ENCODE measurements at places on chromosomes 5 and 9. TPM values are rescaled to one million over a fixed set of nuclear protein-coding genes. Genes with fewer than 3 reads are reported as not detected.

DNA sequence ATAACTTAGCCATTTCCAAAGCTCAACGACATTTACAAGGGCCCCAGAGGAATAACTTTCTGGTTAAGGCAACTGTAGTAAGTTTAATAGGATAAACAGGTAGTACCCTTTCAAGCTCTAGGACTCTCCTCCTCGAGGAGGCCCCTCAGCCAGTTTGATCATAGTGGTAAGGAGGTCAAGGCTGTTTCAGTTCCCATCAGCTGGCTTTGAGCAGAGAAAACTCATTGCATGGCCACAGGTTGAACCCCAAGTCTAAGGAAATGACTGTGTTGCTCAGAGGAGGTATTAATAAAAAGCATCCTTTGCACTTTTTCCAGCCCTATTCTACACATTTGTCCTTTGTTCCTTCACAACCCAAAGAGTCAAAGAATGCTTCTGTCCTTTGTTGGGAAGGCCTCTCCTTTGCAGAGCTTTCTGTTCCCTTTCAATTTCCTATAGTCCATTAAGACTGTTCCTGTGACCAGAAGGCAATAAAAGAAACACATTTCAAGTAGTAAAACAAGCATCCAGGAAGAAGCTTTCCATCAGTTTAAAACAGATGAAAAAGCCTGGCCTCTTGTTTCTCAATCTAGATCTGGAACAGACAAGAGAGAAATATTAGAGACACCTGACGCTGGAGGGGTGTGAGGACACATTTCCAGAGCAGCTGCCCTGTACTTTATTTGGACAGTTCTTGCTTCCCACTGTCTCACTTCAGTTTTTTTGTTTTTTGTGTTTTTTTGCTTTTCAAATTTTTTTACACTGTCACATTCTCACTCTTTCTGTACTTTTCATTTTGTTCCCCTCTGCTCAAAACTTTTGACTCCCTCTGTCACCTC, 54.1 kb downstream of the PRRC1 start:
- no peak for DNase-seq

Gene SHISAL2B
- not detected for total RNA-seq

DNA sequence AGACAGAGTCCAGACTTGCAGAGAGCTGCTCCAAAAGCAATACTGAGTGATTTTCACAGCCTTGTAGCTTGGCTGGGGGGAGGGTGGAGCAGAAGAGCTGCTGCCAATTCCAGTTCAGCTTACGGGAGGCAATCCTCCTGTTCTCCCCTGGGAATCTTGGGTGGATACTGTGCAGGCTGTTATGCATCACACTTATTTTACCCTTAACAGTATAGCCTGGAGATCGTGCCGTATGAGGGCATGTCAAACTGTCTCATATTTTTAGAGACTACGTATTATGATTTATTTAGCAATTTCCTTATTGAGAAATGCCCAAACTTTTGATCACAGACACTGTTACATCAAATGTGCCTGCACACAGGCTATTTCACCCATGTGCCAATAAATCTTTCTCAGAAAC, 85.2 kb downstream of the BASP1 start:
- no peak for DNase-seq

DNA sequence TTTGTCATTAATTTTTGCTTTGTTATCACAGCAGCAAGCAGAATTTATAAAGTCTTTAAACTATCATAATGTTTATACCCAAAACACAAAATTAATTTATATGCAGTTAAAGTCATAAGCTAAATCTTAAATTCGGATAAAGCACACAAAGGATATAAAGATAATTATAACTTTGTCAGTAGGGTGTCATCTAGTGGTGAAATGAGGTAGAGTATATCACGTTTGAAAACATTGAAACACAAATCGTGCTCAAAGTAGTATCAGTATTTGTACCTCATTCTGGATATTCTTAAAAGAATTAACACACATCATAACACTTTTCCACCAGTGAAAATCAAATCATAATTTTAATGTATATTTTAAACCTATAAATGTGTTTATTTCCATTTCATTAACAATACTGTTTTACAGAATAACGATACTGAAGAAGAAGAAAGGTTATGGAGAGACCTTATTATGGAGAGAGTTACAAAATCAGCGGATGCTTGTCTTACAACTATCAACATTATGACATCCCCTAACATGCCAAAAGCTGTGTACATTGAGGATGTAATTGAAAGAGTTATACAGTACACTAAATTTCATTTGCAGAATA, 129.5 kb downstream of the NIPBL start:
- no peak for DNase-seq

Gene ZNF346
- total RNA-seq = 31.6 TPM

DNA sequence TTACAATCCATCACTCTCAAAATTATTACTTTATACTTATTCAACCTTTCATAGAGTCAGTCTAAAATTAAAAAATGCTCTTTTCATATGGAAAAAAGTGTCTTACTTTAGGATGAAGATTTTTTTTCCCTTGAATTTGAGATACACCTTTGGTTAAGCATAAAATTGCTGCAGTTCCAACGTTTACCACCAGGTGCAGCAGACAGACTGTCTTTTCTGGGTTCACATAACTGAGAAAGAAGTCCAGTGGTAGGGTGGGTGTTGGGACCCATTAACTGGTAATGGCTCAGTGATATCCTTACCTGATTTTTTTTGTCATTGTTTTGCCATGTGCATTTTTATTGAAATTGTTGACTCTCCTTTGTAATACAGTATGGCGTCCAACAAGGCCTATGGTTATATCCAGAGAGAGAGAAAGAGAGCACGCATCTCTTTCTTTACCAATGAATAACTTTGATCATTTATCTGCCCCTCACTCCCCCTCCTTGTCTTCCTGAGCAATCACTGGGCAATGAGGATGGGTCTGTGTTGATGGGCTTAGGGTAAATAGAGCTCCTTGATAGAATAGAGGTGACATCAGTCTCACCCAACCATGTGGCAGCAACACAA, 98.4 kb downstream of the FBXL7 start:
- no peak for DNase-seq

Gene SV2C
- not detected for total RNA-seq
